ENCODE measurements at places on chromosomes 2 and 18.

GRCh38 chr2:160384791-160385190 lies 108.8 kb downstream of the RBMS1 start:
- DNase-seq, result no peak

GRCh38 chr18:67995769-67996168 lies 479.2 kb upstream of the DSEL start:
- DNase-seq, result no peak

GRCh38 chr2:202486351-202486750 lies 110.2 kb downstream of the BMPR2 start:
- DNase-seq, result no peak

DNA sequence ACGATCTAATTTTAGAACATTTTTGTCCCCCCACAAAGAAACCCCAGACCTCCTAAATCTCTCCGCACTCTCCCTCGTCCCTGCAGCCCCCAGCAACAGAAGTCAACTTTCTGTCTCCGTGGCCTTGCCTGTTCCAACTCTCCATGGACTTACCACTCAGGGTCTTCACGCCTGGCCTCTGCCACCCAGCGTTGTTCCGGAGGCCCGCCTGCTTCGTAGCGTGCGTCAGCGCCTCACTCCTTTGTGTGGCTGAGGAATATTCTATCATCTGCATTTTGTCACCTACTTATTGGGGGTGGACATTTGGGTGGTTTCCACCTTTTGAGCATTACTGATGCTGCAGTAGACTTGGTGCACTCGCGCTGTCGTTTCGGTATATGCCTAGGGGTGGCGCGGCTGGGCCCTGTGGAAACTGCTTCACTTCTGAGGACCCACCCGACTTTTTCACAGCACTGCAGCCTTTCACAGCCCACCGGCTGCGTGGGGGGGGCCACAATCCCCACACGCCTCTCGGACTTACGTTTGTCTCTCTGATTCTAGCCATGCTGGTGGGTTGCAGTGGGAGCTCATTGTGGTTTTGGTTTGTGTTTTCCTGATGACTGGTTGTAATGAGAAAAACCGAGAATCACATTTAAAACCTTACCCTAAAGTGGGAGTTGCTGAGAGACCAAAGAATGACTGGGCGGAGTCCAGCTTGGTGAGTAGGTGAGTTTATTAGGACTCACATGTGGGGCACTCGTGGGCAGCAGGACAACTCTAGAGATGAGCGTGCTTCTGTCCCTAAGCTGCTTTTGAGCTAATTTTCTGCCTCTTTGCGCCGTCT lies 1.4 kb upstream of the HSBP1L1 start:
- no peak for DNase-seq

GRCh38 chr2:109128048-109128615 lies 873 bp upstream of the SH3RF3 start:
- peak; percentile 46 for DNase-seq

GRCh38 chr2:188850786-188851185 lies 123.4 kb upstream of the COL3A1 start:
- no peak for DNase-seq

- no peak for DNase-seq
Measured at GRCh38 chr2:26292646-26293045, 47.9 kb downstream of the HADHB start.

DNA sequence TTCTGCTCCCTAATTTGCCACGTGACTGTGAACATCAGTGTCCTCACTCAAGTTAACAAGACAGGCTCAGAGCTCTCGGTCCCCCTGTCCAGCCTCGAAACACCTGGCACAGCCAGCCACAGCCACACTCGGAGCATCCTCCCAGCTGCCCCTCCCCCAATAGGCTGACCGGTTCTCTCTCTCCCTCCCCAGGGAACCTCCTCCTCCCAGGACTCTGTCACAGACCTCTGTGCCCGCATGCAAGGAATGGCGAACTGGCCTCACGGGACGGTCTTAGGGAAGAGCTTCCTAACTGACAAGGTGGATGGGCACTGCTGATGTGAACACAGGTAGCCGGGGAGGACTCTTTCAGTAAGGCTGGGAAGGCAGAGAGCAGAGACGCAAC lies 18.8 kb downstream of the CYP26B1 start:
- DNase-seq, result no peak

- DNase-seq, result no peak
Measured at GRCh38 chr18:79610461-79611039, 69.1 kb upstream of the CTDP1 start.

- no peak for DNase-seq
Measured at GRCh38 chr2:239259603-239260298, 141.1 kb downstream of the HDAC4 start.

DNA sequence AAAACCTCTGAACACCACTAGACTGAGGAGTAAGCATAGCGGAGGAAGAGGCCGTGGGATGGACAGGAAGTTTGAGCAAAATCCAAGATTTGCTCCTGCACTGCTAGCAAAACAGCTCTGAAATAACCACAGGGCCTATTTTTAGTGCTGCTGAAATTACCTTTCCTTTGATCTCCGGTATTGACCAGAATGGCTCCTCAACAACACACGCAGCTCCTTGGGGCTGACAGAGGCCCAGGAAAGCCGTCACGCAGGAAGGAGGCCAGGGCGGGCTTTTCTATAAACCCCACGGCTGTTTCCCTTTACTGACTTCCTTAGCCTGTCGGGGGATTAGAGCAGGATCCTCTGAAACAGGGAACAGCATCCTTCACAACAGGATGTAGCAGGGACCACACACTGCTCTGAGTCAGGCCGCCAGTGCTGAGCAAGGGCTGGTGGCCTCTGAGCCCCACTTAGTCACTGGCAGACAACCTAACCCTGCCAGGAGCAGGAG lies 80.8 kb upstream of the LCLAT1 start:
- no peak for DNase-seq

DNA sequence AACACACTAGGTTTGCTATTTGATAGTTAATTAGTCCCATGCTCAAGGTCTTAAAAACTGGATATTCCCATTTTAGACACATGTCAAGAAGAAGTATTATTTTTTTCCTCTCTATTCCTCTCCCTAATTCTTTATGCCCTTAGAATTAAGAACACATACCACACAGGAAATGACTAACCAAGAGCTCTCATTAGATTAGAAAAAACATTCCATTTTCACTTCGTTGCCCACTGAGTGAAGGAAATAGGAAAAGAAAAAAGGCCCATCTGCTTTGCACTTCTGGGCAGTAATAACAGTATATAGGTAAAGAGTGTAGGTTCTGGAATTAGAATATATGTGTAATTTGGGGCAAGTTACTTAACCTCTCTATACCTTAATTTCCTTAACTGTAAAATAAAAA lies 26.9 kb downstream of the ACADL start:
- DNase-seq, result no peak

- DNase-seq, result no peak
Measured at GRCh38 chr18:30763902-30764350, 278.6 kb downstream of the DSC3 start.

- no peak for DNase-seq
Measured at GRCh38 chr2:12334412-12334966, 382.2 kb upstream of the TRIB2 start.

DNA sequence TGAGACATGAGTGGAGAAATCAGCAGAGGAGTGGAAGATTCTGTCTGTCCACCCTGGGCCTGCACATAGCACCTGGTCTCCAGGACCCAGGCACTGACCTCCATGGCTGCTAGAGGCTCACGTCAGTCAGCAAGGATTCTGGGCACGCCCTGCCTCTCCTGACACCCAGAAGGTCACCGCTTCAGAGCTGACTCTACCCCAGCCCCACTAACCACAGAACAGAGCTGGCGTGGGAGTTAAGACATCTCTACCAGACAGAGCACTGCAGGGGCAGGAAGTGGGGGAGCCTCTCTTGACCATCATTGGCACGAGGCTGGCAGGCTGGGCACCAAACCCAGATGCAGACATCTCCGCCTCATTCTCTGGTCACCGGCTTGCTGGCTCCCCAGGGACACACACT lies 3.0 kb downstream of the ADCY3 start:
- DNase-seq, result no peak

DNA sequence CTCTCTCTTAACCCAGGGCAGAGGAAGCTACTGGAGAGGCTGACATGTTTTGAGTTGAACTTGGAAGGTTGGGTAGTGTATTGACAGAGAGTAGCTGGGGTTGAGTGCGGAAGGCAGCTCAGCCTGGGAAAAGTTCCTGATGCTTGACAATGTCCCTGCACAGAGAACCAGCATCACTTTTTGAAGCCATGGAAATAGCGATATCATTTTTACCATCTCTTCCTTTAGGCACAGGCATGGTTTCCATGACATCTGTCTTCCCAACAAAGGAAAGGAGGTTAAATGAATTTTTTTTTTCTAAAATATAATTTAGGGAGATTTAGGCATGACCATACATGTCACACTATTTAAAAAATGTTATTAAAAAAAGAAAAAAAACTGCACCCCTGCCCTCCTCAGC lies 78.3 kb upstream of the KCNE4 start:
- DNase-seq, result no peak

DNA sequence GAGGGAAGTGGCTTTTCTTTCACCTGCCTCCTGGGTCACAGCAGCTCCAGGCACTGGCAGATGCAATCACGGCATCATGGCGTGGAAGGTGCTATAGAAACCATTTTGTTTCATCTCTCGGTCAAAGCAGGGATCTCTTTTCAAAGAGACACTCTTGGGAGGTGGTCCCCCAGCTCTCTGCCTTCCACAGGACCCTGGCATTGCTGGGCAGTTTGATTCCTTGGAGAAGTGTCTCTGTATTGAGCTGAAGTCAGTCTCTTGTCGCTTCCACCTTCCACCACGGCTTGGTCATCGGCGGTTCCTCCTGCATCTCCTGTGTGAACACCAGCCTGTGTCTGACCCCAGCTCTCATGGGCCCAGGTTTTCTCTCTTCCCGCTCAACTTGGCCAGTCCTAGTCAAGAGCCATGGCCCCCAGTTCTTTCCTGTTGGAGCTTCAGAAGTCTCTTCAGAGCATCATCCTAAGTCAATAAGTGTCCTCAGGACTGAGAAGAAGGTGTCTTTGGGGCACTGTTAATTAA lies 42.3 kb upstream of the HDAC4 start:
- DNase-seq, result no peak

GRCh38 chr2:75415111-75415626 lies 145.6 kb downstream of the EVA1A start:
- no peak for DNase-seq

DNA sequence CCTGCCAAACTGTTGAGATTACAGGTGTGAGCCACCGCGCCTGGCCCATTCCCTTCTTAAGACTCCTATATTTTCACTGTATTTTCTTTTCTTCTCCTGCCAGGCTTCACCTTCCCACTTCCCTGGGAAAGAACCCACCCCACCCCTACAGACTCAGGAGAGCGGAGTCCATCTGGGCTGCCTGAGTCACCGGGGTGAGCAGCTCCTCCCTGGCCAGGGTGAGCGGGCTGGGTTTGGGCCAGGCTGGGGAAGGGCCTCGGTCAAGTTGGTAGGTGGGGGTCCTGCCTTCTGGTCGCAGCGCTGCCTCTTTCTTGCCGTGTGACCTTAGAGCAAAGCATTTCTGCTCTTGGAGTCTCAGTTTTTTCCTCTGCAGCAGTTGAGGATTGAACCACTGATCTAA lies 2.1 kb upstream of the GAREM2 start:
- no peak for DNase-seq

GRCh38 chr18:43719267-43719795 lies 442.0 kb upstream of the SYT4 start:
- no peak for DNase-seq

- no peak for DNase-seq
Measured at GRCh38 chr18:69872661-69873060, 75.0 kb downstream of the CD226 start.

GRCh38 chr2:32624812-32625211 lies 3.0 kb upstream of the TTC27 start:
- no peak for DNase-seq

DNA sequence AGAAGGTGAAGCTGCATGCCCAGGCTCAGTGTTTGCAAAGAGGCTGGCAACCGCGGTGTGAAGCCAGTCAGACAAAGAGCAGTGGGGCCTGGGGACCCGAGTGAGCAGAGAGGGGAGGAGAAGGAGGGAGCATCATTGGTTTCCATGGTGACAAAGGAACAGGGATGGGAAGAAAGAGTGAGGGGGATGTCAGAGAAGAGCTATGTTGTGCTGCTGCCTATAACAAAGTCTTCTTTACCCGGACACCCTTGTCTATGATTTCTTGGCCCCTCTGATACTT lies 14.5 kb downstream of the TMEM247 start:
- DNase-seq, result no peak

DNA sequence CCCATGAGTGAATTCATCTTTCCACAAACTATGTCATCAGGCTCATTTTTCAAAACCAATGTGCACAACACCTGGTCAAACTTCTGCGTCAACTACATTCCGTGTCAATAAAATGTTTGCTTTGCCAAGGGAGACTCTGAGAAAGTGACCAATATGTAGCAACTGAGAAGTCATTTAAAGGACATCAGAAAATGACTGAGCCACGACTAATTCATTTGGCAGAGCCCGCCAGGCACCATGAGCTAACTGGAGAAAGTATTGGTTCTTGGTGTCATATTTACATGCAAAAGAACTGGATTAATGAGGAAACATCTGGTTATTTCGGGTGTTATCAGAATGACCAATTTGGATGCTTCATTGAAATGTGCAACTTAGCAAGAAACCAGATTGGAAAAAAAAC lies 7.2 kb downstream of the RND3 start:
- no peak for DNase-seq

DNA sequence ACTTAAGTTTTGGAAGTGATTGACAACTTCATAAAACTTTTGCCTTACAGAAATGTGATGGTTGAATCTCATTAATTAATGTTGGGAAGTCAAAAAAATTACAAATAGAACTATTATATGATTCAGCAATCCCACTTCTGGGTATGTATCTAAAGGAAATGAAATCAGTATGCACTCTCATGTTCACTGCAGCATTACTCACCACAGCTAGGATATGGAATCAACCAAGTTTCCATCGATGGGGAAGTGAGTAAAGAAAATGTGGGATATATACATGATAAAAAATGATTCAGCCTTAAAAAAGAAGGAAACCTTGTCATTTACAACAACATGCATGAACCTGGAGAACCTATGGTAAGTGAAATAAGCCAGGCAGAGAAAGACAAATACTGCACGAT lies 112.4 kb upstream of the WDR75 start:
- DNase-seq, result no peak

DNA sequence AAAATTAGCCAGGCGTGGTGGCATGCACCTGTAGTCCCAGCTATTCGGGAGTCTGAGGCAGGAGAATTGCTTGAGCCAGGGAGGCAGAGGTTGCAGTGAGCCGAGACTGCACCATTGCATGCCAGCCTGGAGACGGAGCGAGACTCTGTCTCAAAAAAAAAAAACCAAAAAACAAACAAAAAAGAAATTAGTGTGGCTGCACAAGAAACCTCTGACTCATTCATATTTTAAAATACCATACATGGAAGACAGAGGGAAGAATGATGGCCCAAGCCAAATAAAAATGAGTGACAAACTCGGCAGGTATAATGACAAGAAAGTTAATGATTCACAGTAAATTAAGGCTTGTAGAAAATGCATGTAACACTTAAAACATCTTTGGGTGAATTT lies 875.8 kb downstream of the EPHA4 start:
- DNase-seq, result no peak

Data from activated CD8-positive, alpha-beta memory T cell treated with anti-CD3 and anti-CD28 coated beads for 1 hour (primary cell).